ENCODE measurements at places on chromosomes 7 and 10.
A peak's percentile ranks its signal among the peaks of the same experiment; 100 is the strongest.

DNA sequence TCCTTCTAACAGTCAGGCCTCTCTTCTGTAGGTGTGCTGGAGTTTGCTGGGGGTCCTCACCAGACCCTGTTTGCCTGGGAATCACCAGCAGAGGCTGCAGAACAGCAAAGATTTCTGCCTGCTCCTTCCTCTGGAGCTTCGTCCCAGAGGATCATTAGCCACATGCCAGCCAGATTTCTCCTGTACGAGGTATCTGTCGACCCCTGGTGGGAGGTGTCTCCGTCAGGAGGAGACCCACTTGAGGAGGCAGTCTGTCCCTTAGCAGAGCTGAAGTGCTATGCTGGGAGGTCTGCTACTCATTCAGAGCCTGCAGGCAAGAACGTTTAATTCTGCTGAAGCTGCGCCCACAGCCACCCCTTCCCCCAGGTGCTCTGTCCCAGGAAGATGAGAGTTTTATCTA lies 611.1 kb upstream of the COBL start:
- DNase-seq = no peak

DNA sequence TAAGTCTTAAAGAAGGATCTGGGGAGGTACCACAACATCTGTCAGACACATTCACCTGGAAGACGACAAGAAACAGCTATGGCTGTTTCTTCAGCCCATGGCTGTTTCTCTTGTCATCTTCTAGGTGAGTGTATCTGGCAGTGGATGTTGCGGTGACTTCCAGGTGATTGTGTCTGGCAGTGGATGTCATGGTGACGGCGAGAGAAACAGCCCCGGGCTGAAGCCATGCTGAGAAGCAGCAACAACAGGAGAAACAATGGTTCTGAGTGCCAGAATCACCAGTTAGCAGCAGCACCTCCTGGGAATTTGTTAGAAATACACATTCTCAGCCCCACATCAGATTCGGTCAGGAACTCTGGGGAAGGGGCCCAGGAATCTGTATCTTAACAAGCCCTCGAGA lies 68.6 kb upstream of the SYPL1 start:
- no peak for DNase-seq

GRCh38 chr7:70539617-70540016 lies 592.3 kb upstream of the GALNT17 start:
- no peak for DNase-seq

DNA sequence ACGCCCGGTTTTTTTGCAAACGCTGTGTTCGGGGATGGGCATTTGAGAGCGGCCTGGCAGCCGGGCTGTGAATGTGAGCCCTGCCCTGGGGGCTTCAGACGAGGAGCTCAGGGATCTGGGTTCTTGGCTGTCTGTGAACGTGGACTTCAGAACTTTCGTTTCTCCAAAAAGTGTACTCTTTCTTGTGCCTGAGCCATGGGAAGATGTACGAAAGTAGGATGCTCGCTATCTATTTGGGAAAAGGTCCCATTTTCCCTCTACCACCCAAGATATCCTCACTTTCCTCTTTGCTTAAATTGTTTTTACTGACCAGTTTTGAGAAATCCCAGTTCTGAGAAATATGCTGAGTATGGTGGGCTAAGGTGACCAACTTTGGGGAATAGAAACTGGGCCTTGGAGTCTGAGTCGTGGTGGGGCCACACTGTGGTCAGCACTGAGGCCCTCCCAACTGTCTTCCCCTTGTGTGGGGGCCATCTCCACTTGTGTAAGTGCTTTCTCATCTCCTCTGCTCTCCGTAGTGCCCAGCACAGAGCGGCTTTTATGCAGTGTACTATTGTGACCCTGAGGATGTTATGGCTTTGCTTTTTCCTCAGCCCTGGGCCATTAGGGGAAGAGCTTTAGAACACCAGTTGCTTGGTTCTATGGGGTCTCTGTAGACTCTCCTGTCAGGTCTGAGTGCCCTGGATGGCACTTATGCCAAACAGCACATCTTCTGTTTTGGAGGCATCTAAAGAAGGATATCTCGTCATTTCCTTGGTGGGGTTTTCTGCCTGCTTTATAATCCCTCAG lies 918 bp downstream of the DBNL start:
- DNase-seq = peak; percentile 54

- no peak for DNase-seq
These were observed 18.5 kb downstream of the DLD start for GRCh38 chr7:107909445-107909844.

GRCh38 chr10:64762861-64763260 lies 1241.7 kb downstream of the REEP3 start:
- no peak for DNase-seq

- DNase-seq = no peak
These were observed 176.8 kb downstream of the ZMYND11 start for GRCh38 chr10:311901-312665.

DNA sequence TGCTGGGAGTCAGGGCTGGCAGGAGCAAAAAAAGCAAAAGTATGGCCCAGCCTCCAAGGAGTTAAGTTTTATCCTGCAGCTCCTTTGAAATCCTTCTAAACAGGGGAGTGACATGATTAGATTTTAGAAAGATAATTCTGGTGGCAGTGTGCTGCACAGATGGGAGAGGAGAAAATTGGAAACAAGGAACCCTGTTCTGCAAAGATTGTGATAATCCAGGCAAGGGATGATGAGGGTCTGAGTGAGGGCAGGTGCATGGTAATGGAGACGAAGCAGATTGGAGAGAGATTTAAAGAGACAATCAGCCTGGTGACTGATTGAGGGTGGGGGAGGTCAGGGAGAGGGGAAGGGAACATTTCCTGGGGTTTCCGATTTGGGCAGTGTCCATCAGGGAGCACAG lies 444.7 kb upstream of the PODXL start:
- DNase-seq = no peak

GRCh38 chr10:118041316-118041715 lies 5.4 kb downstream of the RAB11FIP2 start:
- DNase-seq = peak; percentile 87

- no peak for DNase-seq
These were observed 76.1 kb downstream of the SKIDA1 start for GRCh38 chr10:21449288-21449966.

DNA sequence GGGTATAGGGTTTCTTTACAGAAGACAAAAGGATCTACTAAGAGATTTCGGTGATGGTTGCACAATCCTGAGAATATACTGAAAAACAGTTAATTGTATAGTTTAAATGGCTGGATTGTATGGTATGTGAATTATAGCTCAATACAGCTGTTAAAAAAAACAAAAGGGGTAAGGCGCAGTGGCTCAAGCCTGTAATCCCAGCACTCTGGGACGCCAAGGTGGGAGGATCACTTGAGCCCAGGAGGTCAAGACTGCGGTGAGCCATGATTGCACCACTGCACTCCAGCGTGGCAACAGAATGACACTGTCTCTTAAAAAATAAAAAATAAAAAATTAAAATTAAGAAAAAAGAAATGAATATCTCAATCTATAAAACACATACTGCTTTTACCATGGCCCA lies 18.5 kb downstream of the ESYT2 start:
- DNase-seq = no peak

- DNase-seq = no peak
These were observed 64.4 kb downstream of the GRM3 start for GRCh38 chr7:86708031-86708680.

- no peak for DNase-seq
These were observed 10.2 kb downstream of the DNMBP start for GRCh38 chr10:99999319-100000108.

DNA sequence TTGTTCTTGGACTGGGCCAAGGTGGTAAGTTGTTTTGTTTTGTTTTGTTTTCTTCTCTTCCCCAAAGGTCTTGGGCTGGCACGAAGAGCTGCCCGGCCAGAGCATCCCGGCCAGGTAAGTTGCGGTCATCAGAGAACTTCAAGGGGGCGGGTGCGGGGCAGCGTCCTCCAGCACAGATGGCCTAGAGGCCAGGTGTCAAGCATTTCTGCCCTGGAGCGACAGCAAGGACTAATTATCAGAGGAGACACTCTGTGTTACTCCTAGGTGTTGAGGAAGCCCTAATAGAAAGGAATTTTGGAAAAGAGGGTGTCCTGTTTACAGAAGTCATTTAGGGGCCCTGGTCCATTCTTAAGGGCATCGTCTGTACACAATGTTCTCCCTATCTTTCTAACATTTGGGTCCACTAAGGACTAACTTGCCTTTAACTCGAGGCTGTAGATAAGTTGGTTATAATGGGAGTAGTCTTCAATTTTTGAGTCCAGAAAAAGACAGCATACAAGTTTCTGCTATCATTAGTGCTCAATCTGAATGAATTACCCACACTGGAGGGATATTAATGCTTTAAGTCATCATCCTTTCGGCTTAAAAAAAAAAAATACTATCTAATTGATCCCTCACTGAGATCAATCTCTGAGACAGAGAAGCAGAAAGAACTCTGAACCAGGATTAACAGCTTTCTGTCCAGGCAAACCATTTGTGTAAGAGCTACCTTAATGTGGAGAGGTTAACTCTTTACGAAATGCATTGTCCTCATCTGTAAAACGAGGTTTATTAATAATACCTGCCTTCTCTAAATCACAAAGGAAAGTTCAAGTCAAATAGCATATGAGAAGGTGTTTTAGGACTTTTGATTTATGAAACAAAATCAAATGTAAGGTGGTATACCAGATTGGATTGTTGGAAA lies 1.5 kb downstream of the ITGB8 start:
- DNase-seq = no peak

- DNase-seq = no peak
These were observed 267.5 kb downstream of the PTEN start for GRCh38 chr10:88130912-88131311.

GRCh38 chr7:10192074-10192473 lies 781.6 kb upstream of the PHF14 start:
- DNase-seq = no peak

- no peak for DNase-seq
These were observed 12.4 kb downstream of the SMKR1 start for GRCh38 chr7:129514683-129515082.

GRCh38 chr7:370259-370625 lies 80.3 kb downstream of the FOXL3 start:
- DNase-seq = no peak

- DNase-seq = no peak
These were observed 279.7 kb downstream of the AUTS2 start for GRCh38 chr7:69878015-69878414.

GRCh38 chr10:69639291-69640195 lies 9.5 kb downstream of the FAM241B start:
- DNase-seq = peak; percentile 62

DNA sequence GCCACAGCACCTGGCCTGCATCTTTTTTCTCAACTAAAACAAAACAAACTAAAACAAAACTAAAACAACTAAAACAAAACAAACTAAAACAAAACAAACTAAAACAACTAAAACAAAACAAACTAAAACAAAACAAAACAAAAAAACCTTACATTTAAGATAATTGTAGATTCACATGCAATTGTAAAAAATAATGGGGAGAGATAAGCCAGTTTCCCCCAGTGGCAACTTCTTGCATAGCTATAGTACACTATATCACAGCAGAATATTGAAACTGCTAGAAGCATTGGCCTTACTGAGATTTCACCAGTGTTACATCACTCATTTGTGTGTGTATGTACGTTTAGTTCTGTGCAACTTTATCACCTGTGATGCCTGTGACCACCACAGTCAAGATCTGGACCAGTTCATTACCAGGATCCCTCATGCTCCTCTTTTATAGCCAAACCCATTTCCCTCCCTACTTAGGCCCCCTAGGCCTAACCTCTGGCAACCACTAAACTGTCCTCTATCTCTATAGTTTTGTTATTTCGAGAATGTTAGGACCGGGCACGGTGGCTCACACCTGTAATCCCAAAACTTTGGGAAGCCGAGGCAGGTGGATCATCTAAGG lies 9.3 kb downstream of the FXYD4 start:
- DNase-seq = peak; percentile 40

GRCh38 chr10:48667960-48668590 lies 16.6 kb upstream of the WDFY4 start:
- DNase-seq = no peak

DNA sequence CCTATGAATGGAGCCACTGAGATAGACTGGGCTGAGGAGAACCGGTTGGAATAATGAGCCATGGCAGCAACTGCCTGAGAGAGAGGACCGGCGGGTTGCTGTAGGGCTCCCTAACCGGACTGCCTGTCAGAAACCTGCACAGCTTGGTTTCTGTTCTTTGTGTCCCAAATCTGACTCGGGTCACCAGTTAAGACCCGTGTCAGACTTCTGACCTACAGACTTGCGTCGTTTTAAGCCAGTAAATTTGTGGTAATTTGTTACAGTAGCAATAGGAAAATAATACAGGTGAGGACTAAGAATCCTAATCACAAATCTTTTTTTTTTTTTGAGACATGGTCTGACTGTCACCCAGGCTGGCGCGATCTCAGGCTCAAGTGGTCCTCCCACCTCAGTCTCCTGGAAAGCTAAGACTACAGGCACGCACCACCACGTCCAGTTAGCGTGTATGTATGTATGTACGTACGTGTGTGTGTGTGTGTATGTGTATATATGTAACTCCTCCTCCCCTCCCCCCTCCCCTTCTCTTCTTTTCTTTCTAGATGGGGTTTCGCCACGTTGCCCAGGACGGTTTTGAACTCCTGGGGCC lies 672 bp upstream of the DDX56 start:
- no peak for DNase-seq

DNA sequence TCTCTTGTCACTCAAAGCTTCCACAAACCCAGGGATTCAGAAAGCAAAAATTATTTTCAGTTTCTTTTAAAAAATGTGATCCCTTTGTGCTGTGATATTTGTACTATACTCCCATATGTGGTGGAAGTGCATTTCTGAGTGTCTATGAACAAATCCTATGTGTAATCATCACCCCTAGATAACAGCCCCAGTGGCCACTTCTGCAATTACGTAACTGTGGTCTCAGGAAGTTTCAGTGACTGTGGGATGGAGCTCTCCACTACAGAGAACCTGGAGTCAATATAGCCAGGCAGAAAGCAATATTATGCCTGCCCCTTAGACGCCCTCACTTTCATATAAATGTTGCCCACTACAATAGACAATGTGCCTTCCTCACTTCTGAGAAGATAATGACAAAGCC lies 1101.7 kb upstream of the GHITM start:
- DNase-seq = no peak

GRCh38 chr10:124010024-124010423 lies 83.4 kb downstream of the CHST15 start:
- no peak for DNase-seq

- DNase-seq = no peak
These were observed 2.3 kb upstream of the ELFN1 start for GRCh38 chr7:1667566-1668395.

DNA sequence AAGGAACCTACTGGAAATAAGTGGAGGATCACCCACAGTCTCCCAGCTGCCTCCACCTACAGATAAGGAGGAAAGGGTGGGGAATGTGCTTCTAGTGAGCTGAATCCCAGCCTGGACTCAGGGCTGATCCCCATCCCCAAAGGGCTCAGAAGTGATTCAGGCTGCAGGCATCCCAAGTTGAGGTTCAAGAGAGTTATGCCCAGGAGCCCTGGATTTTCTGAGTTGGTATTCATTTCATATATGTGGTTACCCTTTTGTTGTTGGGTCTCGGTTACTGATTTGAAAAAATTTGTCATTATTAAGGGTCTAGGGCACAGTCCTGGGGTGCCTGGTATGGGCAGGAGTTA lies 30.0 kb upstream of the SRGN start:
- DNase-seq = peak; percentile 73

DNA sequence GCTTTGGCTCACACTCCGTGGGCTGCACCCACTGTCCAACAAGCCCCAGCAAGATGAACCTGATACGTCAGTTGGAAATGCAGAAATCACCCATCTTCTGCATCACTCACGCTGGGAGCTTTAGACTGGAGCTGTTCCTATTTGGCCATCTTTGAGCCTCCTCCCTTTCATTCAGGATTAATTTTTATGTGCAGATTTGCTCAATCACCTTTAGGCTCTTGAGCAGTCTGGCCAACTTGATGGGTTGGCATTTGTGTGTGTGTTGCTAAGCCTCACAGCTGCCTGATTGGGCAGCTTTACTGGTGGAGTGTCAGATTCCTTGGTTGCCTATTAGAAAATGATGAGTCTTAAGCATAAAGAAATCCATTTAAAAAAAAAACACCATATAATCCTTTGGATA lies 236.1 kb downstream of the KIF20B start:
- DNase-seq = no peak

All from fibroblast of skin of back (primary cell).